ENCODE measurements at places on chromosomes 12 and 14. TPM values are rescaled to one million over a fixed set of nuclear protein-coding genes. Genes with fewer than 3 reads are reported as not detected.

CLEC1B gene
- total RNA-seq = not detected

PLD4 gene
- 7.0 TPM for total RNA-seq

GOLGA3 gene
- 60.6 TPM for total RNA-seq

AQP6 gene
- 0.27 TPM for total RNA-seq

HOXC5 gene
- total RNA-seq = 5.6 TPM

CFAP251 gene
- total RNA-seq = 3.8 TPM

C14orf39 gene
- 4.4 TPM for total RNA-seq

CISTR gene
- total RNA-seq = not detected

RAB3IP gene
- total RNA-seq = 15.7 TPM

All from sciatic nerve (tissue), 2 donors.